ENCODE measurements at places on chromosomes 1 and 21.

DNA sequence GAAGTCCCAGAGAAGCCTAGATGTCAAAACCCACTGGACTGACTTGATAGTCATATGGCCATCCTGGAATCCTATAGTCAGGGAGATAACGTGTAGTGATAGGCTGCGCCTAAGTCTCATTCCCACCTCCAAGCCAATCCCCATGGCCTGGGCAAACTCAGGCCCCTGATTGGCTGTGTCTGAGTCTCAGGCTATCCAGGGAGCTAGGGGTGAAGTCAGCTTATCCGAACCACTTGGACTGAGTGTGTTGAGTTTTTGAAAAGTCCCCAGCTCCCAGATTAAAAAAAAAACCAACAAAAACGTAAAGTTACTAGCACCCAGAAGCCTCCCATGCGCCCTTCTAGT lies 51.6 kb downstream of the PIK3CD start:
- DNase-seq, result no peak

GRCh38 chr1:160267284-160267991 lies 5.1 kb upstream of the DCAF8 start:
- no peak for DNase-seq

GRCh38 chr1:161189036-161189435 lies 9.8 kb downstream of the ADAMTS4 start:
- DNase-seq, result no peak

DNA sequence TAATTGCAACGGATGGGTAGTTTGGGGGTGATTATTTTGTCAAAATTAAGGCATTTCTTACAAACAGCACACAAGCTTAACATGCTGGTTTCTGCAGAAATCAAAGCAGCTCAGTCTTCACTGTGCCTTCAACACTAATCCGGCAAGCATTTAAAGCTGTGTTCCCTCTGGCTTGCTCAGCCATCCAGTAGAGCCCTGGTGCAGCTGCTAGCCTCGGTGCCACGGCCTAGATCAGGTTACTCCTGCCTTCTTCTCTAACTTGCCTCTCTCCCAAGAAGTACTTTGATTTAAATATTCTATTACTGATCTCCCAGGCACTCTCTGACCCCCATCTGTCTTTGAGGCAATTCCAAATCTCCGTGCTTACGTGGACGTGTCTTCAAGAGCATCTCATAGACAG lies 85.6 kb downstream of the GREM2 start:
- DNase-seq, result peak; percentile 86

- DNase-seq, result no peak
Measured at GRCh38 chr1:33687000-33687399, 176.9 kb upstream of the HMGB4 start.

DNA sequence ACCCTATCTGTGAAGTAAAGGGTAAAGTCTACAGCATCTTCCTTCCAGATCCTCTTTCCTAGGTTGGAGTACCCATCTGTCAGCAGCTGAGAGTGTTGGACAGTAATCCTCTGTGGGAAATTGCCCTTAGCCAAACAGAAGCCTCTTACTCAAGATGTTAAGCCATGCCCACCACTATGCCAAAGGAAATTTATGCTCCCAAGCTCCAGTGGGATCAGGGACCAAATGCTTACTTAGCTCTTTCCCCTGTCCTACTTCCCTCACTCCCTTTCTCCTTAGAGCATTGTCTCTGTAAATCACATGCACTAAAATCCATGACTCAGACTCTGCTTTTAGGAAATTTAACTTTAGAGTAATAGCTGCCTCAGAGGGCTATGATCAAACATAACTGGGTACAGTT lies 254.0 kb downstream of the BRINP2 start:
- peak; percentile 39 for DNase-seq

DNA sequence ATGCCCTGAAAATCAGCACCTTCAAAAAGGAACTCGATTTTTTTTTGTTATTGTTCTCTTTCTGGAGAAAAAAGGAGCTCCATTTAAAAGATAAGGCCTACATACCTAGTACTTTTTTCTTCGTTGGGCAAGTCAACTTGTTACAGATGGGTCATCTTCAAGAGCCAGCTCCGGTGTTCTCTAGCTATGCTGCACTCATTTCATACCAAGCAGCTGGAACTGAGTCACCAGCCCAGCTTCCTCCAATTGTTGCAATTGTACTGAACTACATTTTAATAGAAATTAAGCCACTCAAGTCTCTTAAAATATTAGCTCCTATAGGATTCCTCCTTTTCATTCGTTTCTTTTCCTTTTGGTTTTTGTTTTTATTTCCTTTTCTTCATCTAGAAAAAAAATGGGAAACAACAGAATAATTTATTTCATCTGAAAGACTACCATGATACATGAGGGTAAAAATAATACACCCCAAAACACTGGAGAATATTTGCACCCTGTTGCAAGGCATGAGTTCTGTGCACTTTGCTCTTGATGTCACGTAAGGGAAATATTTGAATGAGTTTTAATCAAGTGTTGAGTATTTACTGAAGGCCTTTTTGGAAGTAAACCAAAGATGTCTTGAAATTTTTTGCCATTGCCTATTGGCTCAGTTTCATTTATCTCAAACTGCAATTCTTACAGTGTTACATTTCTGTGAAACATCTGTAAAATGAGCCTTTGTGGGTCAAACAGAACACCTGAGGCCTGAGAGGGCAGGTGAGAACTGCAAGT lies 60.5 kb downstream of the CLIC4 start:
- DNase-seq, result peak; percentile 69

DNA sequence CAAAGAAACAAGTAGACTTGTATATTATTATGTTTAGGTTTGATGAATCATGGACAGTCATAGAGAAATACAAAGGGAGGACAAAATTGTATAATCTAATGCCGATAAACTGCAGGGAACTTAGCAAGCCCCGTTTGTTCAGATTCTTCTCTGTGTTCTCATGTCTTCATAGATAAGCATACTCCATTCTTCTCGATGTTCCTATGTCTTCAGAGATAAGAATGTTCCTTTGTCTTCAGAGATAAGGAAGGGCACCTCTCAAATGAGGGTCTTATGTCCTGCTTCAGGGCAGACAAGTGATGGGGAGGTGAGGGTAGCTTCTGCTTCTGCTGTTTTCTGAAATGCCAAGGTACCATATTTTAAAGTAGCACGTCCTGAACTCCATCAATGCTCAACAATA lies 19.7 kb upstream of the TADA1 start:
- no peak for DNase-seq

DNA sequence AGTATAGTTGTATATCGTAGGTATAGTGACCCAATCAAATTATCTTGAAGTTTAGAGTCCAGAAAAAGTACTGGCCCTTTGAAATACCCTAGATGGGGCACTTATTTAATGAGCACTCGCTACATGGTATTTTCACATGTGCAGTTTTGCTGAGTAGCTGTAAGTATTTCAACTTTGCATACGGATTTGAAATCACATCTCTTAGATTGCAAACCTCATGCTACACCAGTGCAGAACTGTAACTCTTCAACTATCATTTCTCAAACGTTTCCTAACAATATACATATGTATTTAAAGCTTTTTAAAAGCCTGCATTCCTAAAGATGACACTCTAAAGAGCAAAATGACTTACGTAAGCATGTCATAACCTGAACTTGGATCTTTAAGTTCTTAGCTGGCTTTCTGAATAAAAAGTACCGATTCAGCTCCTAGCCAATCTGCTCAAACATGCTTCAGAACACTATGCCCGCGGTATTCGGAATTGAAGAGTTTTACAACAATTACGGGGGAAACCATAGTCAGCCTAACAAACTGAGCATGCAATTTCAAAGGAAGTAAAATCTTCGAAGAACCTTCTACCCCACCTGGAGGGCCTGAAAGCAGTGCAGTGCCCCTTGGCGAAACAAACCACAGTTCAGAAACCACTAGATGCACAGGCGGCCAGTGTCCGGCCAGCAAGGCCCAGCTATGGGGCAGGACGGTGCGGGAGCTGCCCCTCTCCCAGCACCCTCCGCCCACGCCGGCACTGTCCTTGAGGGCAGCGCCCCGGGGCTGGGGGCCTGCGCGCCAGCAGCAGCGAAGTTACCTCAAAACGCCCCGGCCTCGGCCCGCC lies 863 bp downstream of the FH start:
- peak; percentile 35 for DNase-seq

GRCh38 chr21:26964170-26964778 lies 2.6 kb downstream of the ADAMTS5 start:
- DNase-seq, result peak; percentile 94

GRCh38 chr1:176949033-176949662 lies 215.4 kb downstream of the ASTN1 start:
- DNase-seq, result peak; percentile 11

- no peak for DNase-seq
Measured at GRCh38 chr1:42723511-42723910, 16.5 kb downstream of the CLDN19 start.

DNA sequence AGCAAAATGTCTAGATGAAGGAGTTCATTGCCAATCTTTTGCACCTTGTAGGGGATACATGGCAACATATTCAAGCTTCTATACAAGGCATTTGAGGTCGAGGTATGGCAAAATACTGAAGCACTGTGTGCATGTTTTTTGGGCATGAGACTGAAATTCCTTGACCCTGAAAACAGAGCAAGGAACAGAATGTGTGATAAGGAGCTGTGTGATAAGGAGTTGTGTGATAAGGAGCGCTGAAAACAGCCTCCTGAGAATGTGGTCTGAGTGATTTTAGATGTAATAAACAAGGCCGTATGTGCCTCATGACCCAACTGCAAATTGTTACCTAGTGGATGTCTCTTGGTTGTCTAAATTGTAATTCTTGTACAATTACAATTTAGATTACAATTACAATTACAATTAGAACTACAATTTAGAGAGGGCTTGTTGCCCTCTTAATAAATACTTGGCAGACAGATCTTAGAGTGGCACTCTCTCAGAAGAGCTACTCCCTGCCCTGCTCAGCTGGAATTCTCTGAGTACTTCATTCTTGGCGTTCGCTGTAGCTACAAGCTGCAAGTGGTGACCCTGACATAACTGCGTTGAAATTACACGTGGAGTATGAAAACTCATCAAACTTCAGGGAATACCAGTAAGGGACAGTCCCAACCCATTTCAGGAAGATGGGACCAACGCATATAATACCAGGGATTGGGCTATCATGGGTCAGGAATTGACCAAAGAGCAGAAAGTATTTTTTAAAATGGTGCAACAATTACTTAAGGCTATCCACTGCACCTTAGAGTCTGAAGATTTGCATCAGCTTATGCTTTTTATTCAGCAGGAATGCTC lies 20.0 kb upstream of the ITLN1 start:
- no peak for DNase-seq

DNA sequence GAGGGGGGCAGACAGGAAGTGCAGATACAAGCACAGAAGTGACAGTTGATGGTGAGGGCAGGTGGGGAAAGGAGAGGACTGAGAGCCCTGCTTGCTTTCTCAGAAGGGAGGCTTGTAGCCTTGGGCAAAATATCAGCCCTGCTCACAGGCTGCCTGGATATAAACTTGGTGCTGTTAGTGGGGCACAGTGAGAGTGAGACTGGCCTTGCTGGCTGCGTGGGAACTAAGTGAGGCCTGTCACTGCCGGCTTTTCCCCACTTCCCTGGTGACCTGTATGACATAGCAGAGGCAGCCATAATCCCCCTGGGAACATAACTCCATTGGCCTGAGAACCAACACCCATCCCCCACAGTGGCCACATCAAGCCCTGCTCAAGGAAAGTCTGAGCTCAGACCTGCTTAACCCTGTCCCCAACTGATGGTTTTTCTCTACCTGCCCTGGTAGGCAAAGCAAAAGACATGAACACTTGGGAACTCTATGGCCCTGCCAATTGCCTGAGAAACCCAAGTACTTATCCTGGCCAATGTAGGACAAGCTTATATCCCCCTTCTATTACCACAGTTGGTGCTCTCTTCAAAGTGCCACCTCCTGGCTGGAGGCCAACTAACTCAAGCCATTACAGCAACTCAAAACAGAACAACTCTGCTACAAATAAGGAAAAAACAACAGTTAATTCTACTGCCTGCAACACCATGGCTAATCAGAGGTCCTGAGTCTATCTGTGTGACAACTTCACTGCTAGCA lies 472.7 kb downstream of the PLPP3 start:
- DNase-seq, result no peak

DNA sequence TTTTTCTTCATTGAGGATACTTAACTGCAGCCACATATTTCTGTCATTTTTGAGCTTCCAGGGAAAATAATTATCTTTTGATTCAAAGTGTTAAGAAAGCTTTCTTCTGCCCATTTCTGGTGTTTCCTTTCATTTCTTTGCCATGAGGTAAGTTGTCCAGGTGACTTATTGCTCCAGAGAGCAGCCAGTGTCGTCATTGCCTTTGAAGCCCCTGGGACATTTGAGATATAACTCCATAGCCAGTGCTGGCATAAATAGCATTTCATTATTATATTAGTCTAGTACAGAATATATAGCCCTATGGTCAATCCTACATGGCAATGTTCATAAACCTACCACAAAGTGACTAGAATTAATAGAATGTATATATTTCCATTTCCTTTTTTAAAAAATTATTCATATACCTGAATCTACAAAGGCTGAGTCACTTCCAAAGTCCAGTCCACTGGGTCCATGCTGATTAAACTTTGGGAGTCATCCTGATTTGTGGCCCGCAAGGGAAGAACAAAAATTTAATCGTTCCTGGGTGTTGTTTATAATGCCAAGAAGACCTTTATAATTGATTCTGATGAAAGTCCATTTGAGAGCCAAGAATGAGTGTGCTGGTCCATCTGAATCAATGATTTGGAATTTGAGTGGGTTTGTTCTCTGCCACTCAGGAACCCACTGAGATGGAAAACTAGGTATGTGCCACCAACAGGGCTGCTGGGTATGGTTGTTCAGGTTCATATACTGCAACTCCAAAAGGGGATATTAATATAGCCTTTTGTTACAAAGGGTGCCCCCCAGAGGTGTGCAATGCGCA lies 221.8 kb upstream of the PLXNA2 start:
- no peak for DNase-seq

Data from myocyte (in vitro differentiated cells).